T-helper 17 cell (primary cell): ENCODE measurements at places on chromosomes 4 and X.

GRCh38 chr4:145739845-145740244, 59.9 kb downstream of the C4orf51 start:
- no peaks in the 10 kb centered on the region for H3K27me3 ChIP-seq
- H3K4me1 ChIP-seq = peaks cover 5% of the 10 kb centered on the region
- H3K36me3 ChIP-seq = no peaks in the 10 kb centered on the region

DNA sequence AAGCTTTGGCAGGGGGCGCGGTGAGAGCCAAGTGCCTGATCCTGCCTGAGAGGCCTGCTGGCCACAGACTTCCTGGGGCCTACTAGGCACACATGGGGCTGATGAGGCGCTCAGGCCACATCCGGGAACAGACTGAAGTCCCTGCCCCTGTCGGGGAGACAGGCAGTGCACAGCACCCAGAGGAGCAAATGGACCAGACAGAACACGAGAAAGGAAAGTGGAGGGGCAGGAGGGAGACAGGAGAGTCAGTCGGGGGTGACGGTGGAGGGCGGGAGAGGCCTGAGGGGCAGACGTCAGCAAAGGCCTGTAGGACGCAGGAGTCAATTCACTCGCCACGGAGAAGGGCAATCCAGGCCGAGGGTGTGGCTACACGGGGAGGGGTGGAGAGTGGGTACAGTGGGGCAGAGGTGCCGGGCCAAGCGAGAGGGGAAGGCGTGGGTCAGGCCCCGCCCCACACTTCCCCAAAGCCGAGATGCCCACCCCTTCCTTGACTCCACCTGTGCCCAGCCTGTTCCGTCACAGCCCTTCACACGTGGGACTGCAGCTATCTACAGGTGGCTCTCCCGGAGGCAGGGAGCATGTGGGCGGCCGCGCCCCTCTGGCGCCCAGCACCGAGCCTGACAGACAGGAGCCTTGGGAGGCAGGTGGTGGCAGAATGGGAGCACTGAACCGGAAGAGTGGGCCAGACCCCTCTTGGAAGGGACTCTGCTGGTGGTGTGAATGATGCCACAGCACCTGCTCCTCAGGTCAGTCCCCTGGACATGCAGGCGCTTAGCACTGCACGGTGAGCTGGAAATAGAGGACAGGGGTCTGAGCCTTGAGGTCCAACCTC, 20.5 kb downstream of the NOP14 start:
- peaks cover 12% of the 10 kb centered on the region for H3K4me1 ChIP-seq
- no peak for DNase-seq
- H3K4me3 ChIP-seq = peak overlapping the region; percentile 63
- H3K27me3 ChIP-seq = no peaks in the 10 kb centered on the region

DNA sequence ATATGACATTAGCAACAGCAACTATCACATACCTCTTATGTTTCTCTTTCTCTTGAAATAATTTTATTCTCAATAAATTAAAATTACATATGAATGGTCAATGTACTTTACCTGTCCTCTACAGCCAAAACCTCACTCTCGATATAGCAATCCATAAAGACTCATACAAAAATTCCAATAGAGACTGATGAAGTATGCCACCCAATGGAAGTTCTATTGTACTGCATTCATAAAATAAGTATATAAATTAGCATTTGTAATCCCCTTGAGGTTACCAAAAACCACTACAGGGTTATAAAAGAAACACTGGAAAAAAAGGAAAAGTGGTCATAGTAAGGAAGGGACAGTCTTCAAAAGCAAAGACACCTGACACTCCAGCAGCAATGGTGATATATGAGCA, 32.8 kb downstream of the CLDN2 start:
- H3K4me3 ChIP-seq = no peak overlapping the region
- no peak for DNase-seq
- H3K27ac ChIP-seq = no peak overlapping the region
- H3K36me3 ChIP-seq = no peaks in the 10 kb centered on the region
- no peaks in the 10 kb centered on the region for H3K4me1 ChIP-seq

DNA sequence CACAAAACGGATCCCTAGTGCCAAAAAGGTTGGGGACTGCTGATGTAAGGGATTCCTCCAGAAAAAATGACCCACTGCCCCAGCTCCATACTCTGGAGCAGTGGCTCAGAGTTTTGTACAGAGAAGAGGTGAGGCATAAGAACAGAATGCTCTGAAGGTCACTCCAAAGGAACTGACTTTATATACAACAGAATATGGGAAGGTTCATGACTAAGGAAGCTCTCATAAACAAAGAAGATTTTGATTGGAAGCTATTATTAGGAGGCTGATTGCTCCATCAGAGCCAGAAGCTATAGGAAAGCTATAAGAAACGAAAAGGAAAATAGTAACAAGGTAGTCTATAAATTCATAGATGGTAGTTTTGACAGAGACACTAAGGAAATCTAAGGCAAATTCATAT, 203.1 kb downstream of the SLC7A11 start:
- no peak overlapping the region for H3K4me3 ChIP-seq
- H3K27ac ChIP-seq = no peak overlapping the region
- DNase-seq = no peak
- H3K36me3 ChIP-seq = no peaks in the 10 kb centered on the region
- no peaks in the 10 kb centered on the region for H3K27me3 ChIP-seq

- H3K36me3 ChIP-seq = no peaks in the 10 kb centered on the region
- H3K27me3 ChIP-seq = peaks cover 28% of the 10 kb centered on the region
- no peak for DNase-seq
- H3K4me1 ChIP-seq = no peaks in the 10 kb centered on the region
Measured at GRCh38 chr4:185651137-185651677, 115.9 kb upstream of the PDLIM3 start.

DNA sequence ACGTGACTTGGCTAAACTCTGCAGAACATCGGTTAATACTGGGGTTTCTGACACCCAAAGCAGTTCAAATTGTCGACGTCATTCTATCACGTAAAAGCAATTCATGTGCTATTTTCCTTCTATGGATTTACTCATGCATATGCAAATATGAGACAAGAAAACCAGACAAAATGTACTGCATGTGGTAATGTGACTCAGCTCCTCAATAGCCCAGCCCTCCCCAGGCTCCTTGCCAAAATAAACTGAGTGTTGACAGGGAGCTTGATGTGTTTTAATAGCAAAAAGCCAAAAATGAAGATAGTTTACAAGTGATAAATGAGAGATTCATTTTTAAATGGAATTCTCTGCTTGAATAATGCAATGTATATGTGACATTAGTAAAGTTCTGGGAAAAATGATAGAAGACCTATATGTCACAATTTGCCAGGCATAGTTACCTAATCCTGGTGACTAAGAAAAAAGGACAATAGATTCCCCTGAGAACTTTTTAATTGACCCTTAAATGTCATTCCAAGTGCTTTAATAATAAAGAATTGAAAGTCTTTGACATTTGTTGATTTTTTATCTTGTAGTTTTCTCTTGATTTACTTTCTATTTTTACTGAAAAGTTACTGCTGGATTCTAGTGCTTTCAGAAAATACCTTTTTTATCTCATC, 1700.6 kb upstream of the TENM3 start:
- H3K4me1 ChIP-seq = no peaks in the 10 kb centered on the region
- no peak for DNase-seq
- H3K27ac ChIP-seq = no peak overlapping the region
- H3K4me3 ChIP-seq = no peak overlapping the region
- H3K36me3 ChIP-seq = no peaks in the 10 kb centered on the region

GRCh38 chr4:87679449-87680169, 29.5 kb downstream of the DMP1 start:
- no peak overlapping the region for H3K27ac ChIP-seq
- no peak for DNase-seq
- H3K36me3 ChIP-seq = no peaks in the 10 kb centered on the region
- peaks cover 2% of the 10 kb centered on the region for H3K4me1 ChIP-seq
- H3K4me3 ChIP-seq = no peak overlapping the region

- DNase-seq = no peak
- no peak overlapping the region for H3K4me3 ChIP-seq
- peak overlapping the region; percentile 16 for H3K27ac ChIP-seq
- H3K4me1 ChIP-seq = peaks cover 24% of the 10 kb centered on the region
- H3K36me3 ChIP-seq = no peaks in the 10 kb centered on the region
- no peaks in the 10 kb centered on the region for H3K27me3 ChIP-seq
Measured at GRCh38 chr4:37981844-37982720, 21.9 kb downstream of the PTTG2 start.

- H3K27ac ChIP-seq = no peak overlapping the region
- DNase-seq = no peak
- peaks cover 2% of the 10 kb centered on the region for H3K4me1 ChIP-seq
- no peak overlapping the region for H3K4me3 ChIP-seq
Measured at GRCh38 chrX:132741689-132742088, 216.7 kb downstream of the HS6ST2 start.

GRCh38 chr4:144646523-144647094, 653 bp downstream of the HHIP start:
- DNase-seq = no peak
- H3K4me3 ChIP-seq = peak overlapping the region; percentile 91
- peaks cover 52% of the 10 kb centered on the region for H3K27me3 ChIP-seq
- H3K36me3 ChIP-seq = peaks cover 2% of the 10 kb centered on the region

DNA sequence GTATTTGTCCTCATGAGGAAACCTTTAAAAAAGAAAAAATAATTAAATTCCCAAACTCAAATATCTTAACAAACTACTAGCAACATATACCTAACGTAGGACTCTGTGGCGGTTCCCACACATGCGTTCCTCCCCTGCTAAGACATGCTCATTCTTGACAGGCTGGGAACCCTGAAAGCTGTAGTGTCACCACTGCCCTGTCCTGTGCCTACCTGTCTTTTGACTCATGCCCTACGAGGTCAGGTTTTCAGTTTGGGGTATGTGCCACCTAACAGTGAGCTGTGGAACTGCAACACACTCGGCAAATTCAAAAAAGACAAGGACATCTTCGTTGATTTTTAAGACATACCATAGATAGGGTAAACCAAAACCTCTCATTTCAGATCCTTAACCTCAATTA, 17.8 kb downstream of the IDS start:
- DNase-seq = no peak
- H3K27me3 ChIP-seq = no peaks in the 10 kb centered on the region
- H3K27ac ChIP-seq = peak overlapping the region; percentile 87

- H3K4me3 ChIP-seq = no peak overlapping the region
- peaks cover 24% of the 10 kb centered on the region for H3K4me1 ChIP-seq
- peaks cover 2% of the 10 kb centered on the region for H3K36me3 ChIP-seq
- no peak overlapping the region for H3K27ac ChIP-seq
- DNase-seq = no peak
Measured at GRCh38 chr4:148273501-148273986, 168.7 kb downstream of the NR3C2 start.

DNA sequence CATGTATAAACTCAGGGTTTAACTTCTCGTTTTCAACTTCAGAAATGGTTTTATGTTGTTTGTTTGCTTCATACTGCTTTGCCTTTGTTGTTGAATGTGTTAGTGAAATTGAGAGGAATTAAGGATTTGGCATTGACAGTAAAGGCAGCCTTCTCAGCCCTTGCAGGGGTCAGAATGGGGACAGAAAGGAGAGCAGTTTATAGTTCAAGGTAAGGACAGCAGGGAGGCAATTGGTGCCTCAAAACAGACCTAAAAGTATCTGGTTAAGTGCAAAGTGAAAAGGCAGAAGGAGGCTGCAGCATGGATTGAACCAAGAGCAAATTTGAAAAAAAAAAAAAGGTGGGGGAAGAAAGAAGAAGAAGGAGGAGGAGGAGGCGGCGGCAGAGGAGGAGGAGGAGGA, 835.0 kb upstream of the ADGRL3 start:
- H3K27me3 ChIP-seq = no peaks in the 10 kb centered on the region
- DNase-seq = no peak
- no peak overlapping the region for H3K27ac ChIP-seq
- no peak overlapping the region for H3K4me3 ChIP-seq

- no peaks in the 10 kb centered on the region for H3K36me3 ChIP-seq
- H3K4me3 ChIP-seq = no peak overlapping the region
- no peak for DNase-seq
Measured at GRCh38 chrX:115535844-115536243, 25.1 kb upstream of the PLS3 start.

GRCh38 chrX:123959281-123960063, 2.0 kb upstream of the STAG2 start:
- peak overlapping the region; percentile 98 for H3K4me3 ChIP-seq
- H3K27me3 ChIP-seq = no peaks in the 10 kb centered on the region
- no peak for DNase-seq
- H3K4me1 ChIP-seq = peaks cover 14% of the 10 kb centered on the region

DNA sequence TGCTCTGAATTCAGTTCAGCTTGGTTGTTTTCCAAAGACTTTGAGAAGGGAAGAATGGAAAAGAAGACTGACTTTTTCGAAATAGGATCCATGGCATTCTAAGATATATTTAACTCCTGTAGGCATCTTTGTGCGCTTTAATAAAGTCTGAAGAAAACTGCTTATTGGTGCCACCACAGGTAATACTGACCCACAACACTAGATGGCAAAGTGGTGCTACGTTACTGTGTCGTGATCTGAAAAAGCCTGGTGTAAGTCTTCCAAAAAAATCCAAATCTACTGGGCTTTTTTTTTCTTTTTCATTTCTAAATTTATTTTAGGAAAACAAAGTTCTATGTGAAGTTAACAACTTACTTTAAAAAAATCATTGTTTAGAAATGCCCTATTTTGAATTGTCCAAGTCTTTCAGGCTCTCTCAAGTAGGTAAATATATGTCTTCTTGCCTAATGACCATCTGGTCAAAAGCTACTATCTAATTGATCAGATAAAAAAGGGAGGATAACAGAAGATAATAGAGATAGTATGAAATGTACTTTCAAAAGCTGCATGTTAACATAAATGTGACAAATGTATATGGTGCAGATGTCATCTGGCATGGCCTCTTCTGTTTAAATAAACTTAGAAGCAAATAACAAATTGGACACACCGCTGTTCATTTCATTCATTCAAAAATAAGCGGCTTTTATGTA, 47.0 kb upstream of the MID1IP1 start:
- H3K4me1 ChIP-seq = peaks cover 4% of the 10 kb centered on the region
- no peak for DNase-seq
- H3K27ac ChIP-seq = no peak overlapping the region
- H3K4me3 ChIP-seq = no peak overlapping the region
- no peaks in the 10 kb centered on the region for H3K27me3 ChIP-seq

DNA sequence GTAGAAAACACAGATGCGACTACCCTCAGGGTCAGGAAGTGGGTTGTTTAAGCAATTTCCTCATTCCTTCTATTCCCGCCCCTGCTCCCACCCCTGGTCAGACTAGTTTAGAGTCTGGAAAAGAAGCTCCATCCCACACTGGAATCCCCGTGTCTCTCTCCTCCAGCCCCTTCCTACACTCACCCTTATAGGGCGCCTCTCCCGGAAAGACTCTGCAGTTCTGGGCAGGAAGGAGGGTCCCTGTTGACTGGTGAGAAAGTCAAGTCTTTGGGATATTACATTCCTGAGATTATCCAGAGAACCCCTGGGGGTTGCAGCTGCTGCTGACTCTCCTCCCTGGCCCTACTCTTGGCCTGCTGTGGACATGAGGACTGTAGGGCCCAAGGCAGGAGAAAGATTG, 11.9 kb downstream of the STARD8 start:
- no peaks in the 10 kb centered on the region for H3K4me1 ChIP-seq
- no peaks in the 10 kb centered on the region for H3K27me3 ChIP-seq
- no peak overlapping the region for H3K4me3 ChIP-seq
- no peak for DNase-seq
- H3K27ac ChIP-seq = no peak overlapping the region
